ENCODE measurements at places on chromosomes 12 and 14. TPM values are rescaled to one million over a fixed set of nuclear protein-coding genes. Genes with fewer than 3 reads are reported as not detected.

The MMP17 gene
- total RNA-seq, result 10.8 TPM

The GNB3 gene
- 0.43 TPM for total RNA-seq

DNA sequence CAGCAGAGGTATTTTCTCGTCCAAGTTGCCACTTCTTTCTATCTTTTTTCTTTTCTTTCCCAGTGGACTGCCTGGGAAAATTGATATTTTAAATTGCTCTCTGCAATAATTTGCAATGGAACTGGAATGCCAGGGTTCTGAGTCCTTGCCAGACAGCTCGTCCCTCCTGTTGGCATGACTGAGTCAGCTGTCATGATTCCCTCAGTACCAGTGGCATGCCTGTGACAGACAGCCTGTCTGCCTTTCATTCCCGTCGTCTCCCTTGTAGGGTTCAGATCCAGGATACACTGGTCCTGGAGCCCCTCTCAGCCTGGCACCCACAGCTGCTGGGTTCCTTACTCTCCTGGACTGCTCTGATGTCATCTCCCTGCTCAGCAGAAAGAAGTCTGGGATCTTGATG is 84.8 kb downstream of the PTPN11 start:
- DNase-seq, result no peak

The INHBC gene
- total RNA-seq, result not detected

GRCh38 chr12:39368096-39368495 is 74.8 kb downstream of the KIF21A start:
- DNase-seq, result no peak

The KRT73 gene
- total RNA-seq, result not detected

The LRFN5 gene
- total RNA-seq, result not detected

DNA sequence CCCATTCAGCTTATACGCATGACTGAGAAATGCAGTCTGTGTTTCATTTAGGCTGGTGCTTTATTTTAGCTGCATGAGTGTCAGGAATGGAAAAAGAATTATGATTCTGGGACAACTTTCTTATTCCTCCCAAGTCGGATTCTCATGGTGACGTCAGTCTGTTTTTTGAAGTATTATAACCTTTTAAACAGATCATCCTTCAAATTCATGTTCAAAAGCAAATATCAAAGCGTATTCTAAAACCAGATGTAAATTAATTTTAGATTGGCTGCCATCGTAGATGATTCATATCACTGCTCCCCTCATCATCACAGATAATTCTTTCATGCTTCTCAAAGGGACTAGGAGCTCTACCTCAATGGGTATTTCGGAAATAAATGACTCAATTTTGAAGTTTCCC is 15.0 kb downstream of the FNTB start:
- DNase-seq, result no peak

The RFX4 gene
- total RNA-seq, result not detected

DNA sequence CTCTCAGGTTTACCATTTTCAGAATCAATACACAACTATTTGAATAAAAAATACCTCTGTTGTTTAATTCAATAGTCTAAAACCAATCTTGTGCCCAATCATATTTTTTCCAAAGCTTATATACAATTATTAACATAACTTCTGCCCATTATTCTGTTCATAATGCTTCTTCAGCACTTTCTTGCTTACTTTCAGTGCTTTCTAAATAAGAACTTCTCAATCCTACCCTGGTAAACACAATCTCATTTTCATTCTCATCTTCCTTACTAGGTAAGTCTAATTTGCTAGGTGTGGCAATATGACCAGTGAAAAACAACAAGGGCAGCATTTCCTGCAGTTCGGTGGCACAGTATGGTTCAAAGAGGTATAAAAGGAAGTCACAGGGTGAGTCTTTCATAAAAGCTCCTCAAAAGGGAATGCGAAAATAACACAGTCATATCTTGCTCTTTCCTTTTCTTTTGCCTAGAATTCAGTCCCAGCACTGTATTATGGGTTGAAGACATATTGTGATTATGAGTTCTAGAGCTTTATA is 103.5 kb downstream of the FOXG1 start:
- DNase-seq, result no peak

The CLEC7A gene
- not detected for total RNA-seq

The JDP2 gene
- 78.4 TPM for total RNA-seq

The NPFF gene
- total RNA-seq, result not detected

GRCh38 chr14:101064718-101065117 is 161.2 kb upstream of the RTL1 start:
- no peak for DNase-seq

The KLRC3 gene
- not detected for total RNA-seq

The CNTN1 gene
- total RNA-seq, result not detected

The THAP2 gene
- total RNA-seq, result 1.3 TPM

DNA sequence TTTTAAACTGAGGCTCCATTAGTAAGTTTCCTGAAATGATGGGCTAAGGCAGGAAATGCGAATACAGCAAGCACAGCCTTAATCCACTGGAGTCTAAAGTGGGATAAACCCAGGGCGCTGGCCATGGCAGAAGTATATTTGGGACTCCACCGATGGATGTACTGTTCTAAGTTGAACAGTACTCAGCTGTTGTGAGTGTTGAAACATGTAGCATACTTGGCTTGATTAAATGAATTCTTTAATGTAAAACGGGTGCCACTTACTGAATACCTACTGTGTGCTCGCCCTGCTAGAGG is 996 bp downstream of the SSPN start:
- DNase-seq, result no peak

GRCh38 chr12:40017488-40017887 is 88.4 kb downstream of the SLC2A13 start:
- DNase-seq, result no peak

The ABCD2 gene
- not detected for total RNA-seq

GRCh38 chr12:33265033-33265731 is 174.4 kb downstream of the SYT10 start:
- no peak for DNase-seq

The IRAK3 gene
- 4.6 TPM for total RNA-seq

- DNase-seq, result no peak
These were observed 126.1 kb downstream of the PELI2 start for GRCh38 chr14:56244138-56244789.

The TBX3 gene
- 7.1 TPM for total RNA-seq

The SLC39A2 gene
- total RNA-seq, result not detected

The RNFT2 gene
- total RNA-seq, result 1.1 TPM

DNA sequence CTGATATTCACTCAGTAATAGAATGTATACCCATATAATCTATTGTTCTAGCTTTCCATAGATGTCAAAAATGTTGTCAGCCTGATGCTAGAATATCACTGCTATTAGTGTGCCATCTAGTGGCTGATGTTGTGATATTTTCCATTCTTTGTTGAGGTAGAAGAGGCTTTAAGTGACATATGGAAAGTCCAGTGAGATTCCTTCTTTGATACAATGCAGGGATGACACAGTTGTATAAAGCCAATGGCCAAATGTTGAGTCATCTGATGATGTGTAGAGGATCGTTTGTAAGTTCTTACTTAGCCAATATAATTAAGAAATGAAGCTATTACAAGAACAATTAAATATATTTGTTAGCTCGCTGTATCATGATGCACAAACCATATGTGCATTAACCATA is 58.1 kb upstream of the PCED1B start:
- peak; percentile 11 for DNase-seq

- DNase-seq, result no peak
These were observed 66.3 kb downstream of the CKB start for GRCh38 chr14:103456167-103456835.

The WSCD2 gene
- not detected for total RNA-seq
